Stimulated activated CD4-positive, alpha-beta T cell treated with anti-CD3 and anti-CD28 coated beads, Interleukin-1b, Interleukin-23, amount 100 ng/mL, for 4 hours (primary cell): ENCODE measurements at places on chromosomes 1 and 21.

GRCh38 chr1:187261637-187262036 is 432.9 kb downstream of the PLA2G4A start:
- DNase-seq: no peak

DNA sequence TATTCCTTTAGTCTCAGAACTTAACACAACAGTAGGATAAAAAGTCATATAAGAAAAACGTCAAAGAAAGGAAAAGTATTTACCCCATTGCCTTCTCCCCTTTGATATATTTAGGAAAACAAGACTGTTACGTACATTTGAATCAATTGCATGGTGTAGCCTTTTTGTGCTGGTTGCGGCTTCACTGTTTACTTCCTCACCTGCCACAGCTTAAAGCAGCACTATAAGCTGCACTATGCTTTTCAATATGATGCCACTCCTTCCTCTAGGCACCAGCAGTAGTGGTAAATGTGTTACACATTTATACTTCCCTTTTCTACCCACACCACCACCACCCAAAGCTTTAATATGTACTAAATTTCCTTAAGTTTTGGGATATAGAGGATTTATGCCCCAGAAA is 111.1 kb downstream of the ATP1B1 start:
- DNase-seq: no peak

DNA sequence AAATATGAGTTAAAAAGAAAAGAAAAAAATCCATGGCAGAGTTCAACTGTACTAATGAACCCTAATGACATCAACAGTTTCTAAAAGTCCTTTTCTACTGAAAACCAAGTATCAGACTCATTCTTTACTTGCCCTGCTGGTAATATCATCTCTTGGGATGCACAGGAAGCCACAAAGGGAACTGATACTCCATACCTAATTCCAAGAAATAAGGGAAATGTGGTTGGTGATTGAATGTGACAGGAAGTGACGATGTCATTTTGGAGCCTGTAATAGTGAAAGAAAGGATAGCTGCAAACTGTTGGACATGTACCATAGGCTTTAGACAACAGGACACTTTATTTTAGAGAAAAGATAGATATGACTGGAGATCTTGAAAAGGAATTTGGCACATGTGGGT is 98.7 kb upstream of the VAV3 start:
- no peak for DNase-seq

DNA sequence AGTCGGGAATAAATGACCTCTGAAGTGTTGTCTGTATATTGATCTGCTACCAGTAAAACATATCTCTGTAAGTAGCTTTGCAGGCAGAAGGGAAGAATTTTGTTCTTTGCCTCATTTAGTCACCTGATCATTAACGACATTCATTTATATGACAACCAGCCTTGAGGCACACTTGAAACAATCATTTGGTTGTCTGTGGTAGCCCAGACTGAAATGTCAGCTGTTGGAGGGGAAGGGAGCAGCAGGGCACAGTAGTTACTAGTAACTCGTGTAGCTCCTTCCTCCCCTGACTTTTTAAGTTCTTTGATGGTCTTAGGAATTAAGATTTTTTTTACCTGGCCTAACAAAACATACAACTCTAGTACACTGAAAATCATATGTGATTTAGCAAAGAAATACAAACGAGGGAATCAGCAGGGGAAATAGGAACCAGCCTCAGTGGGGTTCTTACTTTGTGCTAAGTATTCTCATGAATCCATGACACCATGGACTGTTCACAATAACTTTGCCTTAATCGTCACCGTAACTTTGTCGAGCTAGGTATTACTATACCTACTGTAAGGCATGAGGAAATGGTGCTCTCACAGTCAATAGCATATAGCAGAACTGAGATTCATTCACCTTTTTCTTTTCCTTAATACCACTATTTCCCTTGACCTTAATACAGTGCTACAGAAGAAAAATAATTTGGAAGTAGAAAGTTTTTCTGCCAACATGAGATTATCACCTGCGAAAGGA is 6.4 kb downstream of the IL12RB2 start:
- DNase-seq: no peak

DNA sequence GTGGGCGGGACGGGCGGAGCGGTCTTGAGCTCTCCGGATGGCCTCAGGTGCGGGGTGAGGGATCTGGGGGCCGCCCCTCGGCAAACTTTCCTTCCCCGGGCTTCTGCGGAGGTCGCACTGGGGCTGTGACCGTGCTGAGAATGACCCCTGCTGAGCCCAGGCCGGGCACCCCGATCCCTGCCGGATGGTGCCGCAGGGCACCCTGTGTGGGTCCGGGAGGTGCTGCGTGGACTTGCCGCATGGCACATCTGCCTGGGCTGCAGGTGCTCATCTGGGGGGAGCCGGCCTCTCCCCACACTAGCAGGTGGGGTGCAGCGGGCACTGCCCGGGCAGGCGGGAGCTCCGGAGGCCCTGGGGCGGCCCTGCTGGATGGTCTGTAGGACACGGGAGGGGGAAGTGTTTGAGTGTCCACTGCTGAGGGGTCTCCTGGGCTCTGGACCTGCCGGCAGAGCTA is 31.8 kb upstream of the PEX10 start:
- no peak for DNase-seq

DNA sequence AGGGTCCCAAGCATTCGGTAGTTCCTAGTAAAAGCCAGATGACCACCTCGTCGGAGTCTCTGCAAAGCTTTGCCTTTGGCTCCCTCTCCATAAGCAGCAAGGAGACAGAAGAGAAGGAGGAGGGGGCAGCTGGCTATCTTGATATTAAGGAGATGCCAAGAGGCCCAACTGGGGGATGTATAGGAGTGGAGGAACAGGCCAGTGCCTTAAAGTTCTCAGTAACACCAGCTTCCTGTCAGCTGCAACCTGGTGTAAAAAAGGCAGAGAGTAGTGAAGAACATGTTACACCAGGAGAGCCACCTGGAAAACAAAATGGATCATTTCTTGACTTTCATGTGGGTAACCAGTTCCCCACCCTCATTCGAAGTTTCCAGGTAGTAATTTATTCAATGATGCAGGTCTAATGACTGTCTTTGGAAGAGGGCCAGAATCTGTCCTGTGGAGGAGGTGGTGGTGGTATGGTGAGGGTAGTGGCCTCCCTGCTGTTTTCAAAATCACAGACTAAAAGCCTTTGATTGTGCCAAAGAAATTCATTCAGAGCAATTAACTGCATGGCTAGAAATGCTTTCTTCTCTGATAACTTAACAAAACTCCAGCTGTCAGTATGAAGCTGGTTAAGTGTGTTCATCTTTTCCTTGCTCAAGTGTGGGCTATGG is 27.3 kb downstream of the TMEM200B start:
- no peak for DNase-seq

GRCh38 chr1:183604815-183605214 is 14.6 kb upstream of the NCF2 start:
- no peak for DNase-seq

GRCh38 chr1:58805716-58806571 is 22.1 kb upstream of the JUN start:
- no peak for DNase-seq

- DNase-seq: no peak
Measured at GRCh38 chr1:82920418-82921248, 1078.3 kb downstream of the TTLL7 start.

DNA sequence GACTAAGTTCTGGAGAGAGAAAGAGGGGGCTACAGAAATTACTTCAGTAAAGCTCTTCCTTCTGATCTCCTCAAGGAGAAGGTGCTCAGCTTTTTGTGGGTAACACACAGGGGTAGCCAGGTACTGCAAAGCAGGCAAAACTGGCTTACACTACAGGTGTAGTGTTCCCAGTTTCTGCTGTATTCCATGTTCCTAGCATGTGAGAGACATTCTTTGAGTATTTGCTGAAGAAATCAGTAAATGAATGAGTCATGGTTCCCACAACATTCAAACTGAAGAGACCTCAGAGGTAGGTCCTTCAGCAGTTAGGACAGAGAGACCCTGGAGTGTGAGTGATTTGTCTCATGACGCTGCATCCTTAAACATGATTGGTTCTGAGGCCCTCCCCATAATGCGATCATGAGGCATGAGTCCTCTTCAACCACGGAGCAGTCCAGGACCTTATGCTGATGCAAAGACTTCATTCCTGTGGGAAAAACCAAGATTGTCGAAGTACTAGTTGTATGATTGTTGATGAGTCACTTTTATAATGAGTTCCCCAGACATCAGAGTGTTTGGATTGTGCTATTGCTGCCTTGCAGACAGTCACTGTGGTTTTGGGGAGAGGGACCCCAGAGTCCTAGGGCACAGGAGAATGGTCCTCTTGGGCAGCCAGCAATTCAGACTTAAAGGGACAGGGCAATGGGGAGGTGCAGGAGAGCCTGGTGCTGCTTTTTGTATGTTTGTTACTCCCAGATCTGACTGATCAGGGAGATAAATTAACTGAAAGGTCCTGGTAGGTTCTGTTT is 2.7 kb upstream of the OR10J4 start:
- no peak for DNase-seq

DNA sequence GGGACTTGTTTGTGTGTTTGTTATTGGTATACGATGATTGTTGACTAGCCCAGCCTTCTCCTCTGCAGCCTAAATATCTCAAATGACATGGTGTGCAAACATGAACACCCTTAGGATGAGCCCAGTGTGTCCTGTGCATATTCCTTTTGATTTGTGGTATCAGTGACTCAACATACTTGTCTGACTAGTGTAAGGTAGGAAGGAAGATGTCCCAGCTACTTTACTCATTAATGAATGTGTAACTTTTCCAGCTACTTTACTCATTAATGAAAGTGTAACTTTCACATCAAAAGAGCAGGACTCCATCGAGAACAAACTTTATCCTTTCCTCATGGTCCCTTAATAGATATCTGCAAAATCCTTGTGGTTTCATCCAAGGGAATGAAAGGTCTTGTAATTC is 2.7 kb upstream of the ZNF692 start:
- DNase-seq: no peak

DNA sequence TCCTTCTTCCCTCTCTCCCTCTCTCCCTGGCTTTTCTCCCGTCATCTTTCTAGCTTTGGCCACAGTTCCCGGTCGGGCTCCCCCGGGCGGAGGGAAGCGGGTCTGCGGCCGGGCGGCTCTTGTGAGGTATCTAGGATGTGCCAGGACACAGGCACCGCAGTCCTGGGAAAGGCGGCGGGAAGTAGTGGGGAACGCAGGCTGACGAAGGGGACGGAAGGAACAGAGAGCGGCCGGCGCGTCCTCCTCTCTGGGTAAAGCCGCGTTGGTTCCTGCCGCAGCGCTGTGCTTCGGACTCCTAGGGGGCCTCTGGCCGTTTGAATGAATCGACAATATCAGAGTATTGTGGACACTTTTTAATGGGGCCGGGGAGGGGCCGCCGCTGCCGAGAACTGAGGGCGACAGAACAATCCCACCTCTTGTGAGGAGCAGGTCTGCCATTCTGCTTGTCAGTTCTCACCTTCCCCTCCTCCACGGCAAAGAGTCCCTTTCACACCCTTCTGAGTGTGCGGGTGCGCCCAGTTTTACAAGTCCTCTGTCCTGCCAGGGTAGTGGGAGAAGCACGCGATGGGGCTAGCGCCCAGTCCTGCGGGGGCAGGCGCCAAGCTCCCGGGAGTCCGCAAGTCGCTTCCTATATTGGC is 1.2 kb upstream of the LHX9 start:
- no peak for DNase-seq

- no peak for DNase-seq
Measured at GRCh38 chr1:43052786-43053439, 94.2 kb upstream of the SLC2A1 start.

DNA sequence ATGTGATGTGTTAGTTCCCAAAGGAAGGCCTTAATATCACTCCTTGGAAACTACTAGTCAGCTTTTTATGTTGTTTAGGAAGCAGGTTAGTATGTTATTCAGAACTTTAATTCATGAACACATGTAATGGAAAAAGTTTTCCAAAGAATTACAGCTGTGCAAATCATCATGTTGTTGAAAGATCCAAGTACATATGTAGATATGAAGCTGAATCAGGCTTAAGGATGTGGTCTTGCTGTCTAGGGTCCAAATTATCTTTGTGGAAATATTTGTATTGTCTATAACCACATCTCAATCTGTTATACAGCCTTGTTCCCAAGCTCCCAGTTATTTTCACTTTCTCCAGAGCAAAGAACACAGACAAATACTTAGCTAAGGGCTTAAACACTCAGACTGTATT is 231.6 kb downstream of the TPR start:
- no peak for DNase-seq
